ENCODE measurements at places on chromosomes 6 and 20. TPM values are rescaled to one million over a fixed set of nuclear protein-coding genes. Genes with fewer than 3 reads are reported as not detected.

GRCh38 chr6:68225729-68226128 is 409.4 kb upstream of the ADGRB3 start:
- no peak for DNase-seq

DNA sequence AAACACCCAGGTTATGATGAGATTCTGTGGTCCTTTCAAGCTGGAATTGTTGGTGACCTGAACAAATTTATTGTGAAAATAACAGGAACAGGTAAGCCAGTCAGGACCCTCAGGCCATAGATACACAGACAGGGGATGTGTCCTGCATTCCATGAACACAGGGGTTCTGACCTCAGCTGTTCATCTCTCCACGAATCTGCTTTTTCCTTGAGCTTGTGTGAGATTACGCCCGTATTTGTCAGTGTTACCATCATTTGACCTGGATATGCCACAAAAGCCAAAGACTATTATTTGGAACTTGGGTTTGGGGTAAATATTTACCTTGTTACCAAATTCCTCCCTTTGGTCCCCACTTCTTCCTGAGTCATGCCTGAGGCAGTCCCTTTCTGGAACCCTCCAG is 288.9 kb downstream of the PREX1 start:
- no peak for DNase-seq

DNA sequence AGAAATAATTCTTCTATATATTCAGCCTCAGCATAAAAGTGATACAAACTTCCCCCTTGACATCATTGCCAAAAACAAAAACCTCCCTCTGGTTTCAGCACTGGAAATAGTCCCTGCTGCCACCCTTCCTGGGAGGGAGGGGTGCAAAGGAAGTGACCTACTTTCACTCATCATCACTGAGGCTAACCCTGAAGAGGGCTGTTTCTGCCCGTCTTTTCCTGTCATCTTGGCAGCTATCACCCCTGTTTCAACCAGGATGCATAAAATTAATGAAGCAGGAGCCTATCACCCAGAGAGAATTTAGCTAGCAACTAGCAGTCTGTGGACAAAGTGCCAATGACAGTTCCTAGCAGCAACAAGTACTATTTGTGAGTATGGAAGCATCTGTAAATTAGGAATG is 397.8 kb downstream of the LAMA2 start:
- no peak for DNase-seq

DNA sequence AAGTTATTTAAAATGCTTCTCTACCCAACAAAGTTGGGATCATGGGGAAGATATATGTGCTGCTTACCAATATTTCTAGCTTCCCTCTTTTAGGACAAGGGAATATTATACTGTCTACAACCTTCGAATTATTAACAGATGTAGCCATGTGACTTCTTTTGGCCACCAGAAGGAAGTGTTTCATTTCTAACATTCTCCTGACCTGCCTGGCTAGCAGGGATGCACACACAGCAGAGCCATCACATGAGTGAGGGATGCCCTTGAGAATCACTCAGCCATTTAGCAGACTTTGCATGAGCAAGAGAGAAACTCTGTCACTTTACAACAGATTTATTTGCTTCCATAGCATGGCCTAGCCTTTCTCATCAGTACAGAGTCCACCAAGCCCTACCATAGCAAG is 230.7 kb upstream of the MARCKS start:
- DNase-seq: no peak

- DNase-seq: no peak
These were observed 78.8 kb downstream of the RPS12 start for GRCh38 chr6:132892929-132893771.

Gene CDSN
- not detected for total RNA-seq

Gene TXLNB
- 0.73 TPM for total RNA-seq

Gene HLA-DOA
- total RNA-seq: not detected

Gene POU5F1
- total RNA-seq: not detected

Gene LY6G6F
- total RNA-seq: not detected

Gene PHACTR1
- total RNA-seq: 17.0 TPM

Gene FAM162B
- total RNA-seq: 1.5 TPM

All from glomerular endothelial cell (primary cell).